Mucosa of descending colon (tissue), 3 donors: ENCODE measurements at places on chromosomes 4 and X.

- DNase-seq = no peak
These were observed 8.8 kb downstream of the DCLK2 start for GRCh38 chr4:150087006-150087405.

DNA sequence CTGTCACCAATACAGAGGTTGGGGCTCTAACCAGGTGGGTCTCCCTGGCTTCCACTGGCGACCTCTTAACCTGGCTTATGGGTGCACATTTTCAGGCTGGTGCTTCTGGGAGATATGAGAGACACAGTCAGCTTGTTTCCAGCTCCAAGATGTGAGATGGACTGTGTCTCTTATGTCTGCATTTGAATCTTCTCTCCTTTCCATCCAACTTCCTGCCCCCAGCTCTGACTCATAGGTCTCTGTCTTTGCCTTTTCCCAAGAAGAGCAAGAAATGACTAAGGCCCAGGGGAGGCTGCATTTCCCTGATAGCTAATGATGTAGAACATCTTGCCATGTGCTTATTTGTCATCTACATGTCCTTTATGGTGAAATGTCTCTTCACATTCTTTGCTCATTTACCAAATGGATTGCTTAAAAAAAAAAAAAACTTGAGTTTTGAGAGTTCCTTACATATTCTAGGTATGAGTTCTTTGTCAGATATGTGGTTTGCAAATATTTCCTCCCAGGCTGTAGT is 3.2 kb upstream of the UXT start:
- DNase-seq = no peak

- DNase-seq = peak; percentile 48
These were observed 261.1 kb upstream of the PLCXD1 start for GRCh38 chrX:19912-20571.

DNA sequence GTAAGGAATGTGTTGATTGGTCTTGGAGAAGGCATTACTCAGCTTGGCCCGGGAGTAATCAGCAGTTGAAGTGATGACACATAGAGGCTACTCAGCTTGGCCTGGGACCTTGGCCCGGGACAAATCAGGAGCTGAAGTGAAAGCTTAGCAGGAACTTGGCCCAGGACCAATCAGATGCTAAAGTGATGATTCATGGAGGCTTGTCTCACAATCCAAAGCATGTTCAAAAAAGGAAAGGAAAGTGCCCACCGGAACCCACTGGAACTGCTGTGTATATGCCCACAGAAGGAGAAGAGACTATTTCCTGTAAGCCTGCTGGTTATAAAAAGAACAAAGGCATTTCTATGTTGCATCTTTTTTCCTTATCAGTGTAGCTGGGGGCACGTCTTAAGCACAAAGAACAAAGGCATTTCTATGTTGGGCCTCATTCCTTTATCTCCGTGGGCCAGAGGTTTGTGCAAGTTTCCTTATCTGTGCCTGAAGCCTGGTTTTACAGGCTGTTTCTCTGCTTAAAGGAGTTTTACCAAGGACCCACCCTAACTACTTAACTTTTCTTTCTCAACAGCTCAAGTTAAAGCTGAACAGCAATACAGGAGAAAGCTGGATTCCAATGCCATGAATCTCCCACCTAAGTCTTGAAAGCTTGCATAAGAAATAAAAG is 1176.7 kb downstream of the NLGN4X start:
- no peak for DNase-seq

DNA sequence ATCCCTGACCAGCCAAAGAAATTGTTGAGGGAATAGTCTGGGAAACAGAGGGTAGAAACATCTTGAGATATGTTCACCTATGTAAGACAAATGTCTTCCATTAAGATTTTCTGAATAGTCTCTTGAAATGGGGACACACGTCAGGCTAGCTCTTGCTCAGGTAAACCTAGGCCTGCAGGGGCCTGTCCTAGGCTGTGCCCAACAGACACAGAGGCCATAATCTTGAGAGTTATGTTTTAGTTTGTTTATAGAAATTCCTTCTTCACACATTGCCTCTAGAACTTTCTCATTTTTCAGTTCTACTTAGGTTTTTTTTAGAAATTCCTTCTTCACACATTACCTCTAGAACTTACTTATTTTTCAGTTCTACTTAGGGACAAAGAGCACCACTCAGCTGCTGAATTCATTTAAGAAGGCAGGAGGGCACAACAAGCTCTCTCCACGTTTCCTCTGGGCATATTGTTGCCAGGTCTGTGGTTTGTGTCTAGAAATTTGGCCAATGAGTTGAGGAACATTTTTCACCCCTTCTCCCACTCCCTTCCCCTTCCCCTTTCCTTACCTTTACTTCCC is 94.9 kb downstream of the ARHGAP24 start:
- DNase-seq = no peak

GRCh38 chr4:56186808-56187523 is 200.3 kb downstream of the AASDH start:
- DNase-seq = no peak

DNA sequence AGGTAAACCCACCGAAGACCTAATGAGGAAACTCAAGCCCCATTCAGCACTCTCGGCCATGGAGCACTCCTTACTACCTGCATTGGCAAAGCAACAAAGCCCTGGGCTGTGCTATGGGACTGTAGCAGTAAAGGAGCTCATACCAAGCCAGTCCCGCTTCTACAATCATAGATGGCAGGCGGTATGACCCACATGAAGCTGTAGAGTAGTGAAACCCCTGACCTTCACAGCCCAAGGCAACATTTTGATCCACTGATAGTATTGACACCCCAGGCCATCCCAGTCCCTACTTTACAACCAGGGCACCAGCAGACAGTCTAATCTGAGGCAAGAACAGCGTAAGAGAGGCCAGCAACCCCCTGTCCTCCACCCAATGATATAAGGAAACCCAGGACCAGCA is 25.2 kb downstream of the CENPC start:
- no peak for DNase-seq

GRCh38 chrX:44874420-44875184 is 1.6 kb downstream of the KDM6A start:
- DNase-seq = no peak

- DNase-seq = no peak
These were observed 319.1 kb upstream of the EMCN start for GRCh38 chr4:100836929-100837328.

DNA sequence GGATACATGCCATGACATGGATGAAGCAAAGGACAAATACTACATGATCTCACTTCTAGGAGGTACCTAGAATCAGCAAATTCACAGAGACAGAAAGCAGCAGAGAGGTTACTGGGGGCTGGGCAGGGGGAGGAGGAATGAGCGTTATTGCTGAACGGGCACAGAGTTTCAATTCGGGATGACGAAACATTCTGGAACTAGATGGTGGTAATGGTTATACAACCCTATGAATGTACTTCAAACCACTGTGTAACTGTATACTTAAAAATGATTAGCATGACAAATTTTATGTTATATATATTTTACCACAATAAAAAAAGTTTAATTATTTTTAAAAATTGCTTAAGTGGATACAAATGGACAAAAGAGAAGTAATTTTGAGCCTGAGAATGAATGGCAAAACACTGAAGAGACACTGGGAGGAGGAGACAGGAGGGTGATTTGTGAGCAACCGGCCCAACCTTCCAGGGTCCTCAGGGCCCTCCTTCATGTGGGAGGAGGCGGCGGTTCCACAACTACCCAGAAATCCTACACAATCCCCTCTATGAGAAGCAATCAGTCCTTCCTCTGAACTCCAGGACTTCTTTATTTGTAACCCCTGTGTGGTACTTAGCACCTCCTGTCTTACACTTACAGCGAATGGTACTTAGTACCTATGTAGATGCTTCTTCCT is 14.1 kb downstream of the ACSL1 start:
- no peak for DNase-seq

DNA sequence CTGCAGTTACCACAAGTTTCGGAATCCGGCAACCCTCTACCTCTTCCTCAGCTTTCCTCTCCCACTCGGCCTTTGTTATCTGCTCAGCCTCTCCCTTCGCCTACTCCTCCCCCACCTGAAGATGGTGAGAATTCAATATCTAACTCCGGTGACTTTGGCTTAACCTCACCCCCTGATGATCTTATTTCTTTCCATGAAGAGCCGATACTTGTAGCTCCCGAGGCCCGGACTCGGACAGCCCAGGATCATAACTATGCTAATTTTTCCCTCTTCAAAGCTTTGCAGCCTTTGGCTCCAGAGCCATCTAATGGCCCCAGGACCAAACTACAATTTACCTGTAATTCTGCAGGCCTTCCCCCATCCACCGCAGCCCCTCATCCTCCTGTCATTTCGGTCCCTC is 32.0 kb upstream of the MGST2 start:
- DNase-seq = peak; percentile 31

- no peak for DNase-seq
These were observed 1139.7 kb downstream of the PCDH18 start for GRCh38 chr4:136392576-136392975.

- DNase-seq = peak; percentile 3
These were observed 333.3 kb upstream of the DDX53 start for GRCh38 chrX:22666441-22666840.

- peak; percentile 49 for DNase-seq
These were observed 155.3 kb downstream of the FHIP1A start for GRCh38 chr4:151564321-151564720.

- DNase-seq = no peak
These were observed 207.9 kb upstream of the HS3ST1 start for GRCh38 chr4:11636551-11636950.

DNA sequence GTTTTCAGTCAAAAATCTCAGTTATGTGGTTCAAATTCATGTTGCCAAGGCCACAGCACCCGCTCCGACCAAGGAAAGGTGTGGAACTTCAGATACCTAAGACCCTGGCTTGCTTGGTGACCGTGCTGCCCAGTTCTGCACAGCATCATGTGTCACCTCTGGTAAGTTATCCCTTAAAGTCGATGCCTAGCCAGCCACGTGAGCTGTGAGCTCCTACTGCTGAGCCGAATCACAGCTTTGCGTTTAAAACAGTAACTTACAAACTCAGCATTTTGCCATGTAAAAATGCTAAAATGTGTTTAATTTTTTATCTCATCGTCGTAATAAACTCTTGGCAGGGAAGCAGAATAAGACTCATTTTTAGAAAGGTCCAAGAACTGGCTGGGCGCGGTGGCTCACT is 5.3 kb downstream of the TMEM271 start:
- no peak for DNase-seq

DNA sequence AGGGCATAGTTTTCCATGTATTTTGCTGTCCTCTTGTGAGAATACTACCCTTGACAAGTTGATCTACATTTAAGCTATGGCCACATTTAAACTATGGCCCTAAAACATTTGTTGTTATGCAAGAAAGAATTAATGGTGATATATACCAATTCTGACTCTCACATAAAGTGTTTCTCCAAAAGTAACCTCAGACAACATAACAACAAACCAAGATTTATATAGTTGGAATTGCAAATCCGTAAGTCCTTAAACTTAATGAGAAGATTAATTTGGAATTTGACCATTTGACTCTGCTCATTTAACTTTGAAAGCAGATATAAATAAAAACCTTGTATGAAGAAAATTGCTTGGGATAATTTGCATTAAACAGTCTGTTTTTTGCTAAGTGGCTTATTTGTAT is 38.9 kb downstream of the RUFY3 start:
- no peak for DNase-seq

DNA sequence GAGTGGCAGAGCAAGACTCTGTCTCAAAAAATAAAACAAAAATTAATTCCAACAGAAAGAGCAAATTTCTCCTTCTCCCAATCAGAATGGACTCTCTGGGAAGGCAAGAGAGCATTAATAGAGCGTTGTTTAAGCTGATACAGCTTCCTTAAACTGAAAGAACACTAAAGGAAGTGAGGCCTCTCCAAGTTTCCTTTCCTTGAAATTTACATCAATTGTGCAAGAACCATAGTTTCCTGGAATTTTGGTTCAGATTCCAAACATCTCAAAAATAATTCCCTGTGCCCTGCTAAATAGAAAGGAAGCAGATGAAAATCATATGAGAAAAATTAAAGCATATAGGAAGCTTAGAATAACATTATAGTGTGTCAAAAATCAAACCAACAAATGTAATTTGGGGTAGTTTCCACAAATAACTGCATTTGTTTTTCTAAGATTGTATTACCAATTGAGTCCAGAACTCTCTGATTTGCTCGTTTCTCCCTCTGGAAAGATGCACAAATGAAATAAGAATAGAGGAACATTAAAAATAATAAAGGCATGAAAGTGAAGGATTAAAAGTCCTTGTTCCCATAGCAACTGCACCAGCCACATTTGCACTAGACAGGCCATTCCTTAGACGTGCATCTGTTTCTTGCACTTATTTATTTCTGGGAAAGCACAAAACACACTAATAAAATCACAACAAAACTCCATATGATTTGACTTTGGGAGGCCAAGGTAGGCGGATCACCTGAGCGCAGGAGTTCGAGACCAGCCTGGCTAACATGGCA is 3.7 kb upstream of the FAM241A start:
- DNase-seq = no peak

- DNase-seq = no peak
These were observed 140.6 kb upstream of the SPRY1 start for GRCh38 chr4:123255971-123256370.

DNA sequence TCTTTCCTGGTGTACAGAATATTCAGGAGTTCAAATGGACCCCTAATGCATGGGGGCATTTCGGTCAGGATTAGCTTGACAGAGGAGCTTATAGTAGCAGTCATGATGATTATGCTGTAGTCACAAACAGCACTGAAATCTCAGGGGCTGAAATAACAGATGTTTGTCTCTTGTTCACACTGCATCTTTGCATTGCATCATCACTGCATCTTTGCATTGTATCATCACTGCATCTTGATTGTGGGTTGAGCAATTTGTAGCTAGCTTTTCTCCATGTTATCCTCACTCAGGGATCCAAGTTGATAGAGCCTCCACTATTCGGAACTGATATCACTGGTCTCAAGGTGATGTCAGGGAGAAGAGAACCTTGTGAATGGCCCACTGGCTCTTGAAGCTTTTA is 160.9 kb downstream of the GATB start:
- no peak for DNase-seq

DNA sequence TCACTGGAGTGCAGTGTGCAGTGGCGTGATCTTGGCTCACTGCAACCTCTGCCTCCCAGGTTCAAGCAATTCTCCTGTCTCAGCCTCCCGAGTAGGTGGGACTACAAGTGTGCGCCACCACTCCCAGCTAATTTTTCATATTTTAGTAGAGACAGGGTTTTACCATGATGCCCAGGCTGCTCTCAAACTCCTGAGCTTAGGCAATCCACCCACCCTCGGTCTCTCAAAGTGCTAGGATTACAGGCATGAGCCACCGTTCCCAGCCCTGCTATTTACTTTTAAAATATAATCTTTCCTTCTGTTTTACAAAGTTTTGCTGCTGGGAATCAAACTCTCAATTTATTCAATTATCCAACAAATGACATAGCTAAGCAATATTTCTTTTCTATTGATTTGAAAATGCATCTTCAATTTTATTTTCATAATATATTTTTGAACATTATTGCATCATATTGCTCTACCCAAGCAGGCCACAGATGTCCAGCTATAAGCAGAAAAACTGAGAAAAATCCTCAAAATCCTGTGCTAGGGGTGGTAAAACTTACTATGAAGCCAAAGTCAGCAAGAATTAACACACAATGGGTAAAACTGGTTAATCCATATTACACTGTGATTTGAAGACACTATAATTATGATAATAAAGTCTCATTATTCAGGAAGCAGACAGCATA is 5.2 kb downstream of the TIFA start:
- no peak for DNase-seq
